ENCODE measurements at places on chromosomes 7 and 10.

DNA sequence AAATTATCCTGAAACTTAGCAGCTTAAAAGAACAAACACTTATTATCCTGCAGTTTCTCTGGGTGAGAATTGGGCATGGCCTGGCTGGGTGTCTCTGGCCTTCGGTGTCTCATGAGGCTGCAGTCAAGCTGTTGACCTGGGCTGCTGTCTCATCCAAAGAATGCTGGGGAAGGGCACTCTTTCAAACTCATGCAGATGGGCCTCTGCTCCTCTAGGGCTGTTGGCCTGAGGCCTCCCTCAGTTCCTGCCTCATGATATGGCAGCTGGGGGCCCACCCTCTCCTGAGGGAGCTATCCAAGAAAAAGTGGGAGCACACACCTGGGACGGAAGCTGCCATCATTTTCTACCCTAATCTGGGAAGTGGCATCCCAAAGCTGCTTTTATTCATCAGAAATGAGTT, 43.6 kb downstream of the DRGX start:
- DNase-seq: no peak

DNA sequence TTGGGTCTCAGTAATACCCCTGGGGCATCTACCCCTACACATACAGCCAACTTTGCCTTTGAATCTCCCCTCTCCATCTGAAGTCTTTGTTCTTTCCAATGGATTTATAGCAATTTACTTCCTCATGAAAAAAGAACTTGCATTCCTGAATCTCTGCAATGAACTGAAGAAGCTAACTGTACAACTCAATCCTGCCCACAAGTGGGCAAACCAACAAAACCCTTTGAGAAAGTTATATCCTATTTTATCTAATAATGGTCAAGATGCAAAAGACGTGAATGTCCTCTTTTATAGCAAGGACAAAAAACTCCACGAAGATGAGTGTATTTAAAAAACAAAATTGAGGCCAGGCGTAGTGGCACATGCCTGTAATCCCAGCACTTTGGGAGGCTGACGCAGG, 991.3 kb downstream of the LRMDA start:
- peak; percentile 36 for DNase-seq

- DNase-seq: no peak
These were observed 360.9 kb downstream of the NEBL start for GRCh38 chr10:20535897-20536881.

DNA sequence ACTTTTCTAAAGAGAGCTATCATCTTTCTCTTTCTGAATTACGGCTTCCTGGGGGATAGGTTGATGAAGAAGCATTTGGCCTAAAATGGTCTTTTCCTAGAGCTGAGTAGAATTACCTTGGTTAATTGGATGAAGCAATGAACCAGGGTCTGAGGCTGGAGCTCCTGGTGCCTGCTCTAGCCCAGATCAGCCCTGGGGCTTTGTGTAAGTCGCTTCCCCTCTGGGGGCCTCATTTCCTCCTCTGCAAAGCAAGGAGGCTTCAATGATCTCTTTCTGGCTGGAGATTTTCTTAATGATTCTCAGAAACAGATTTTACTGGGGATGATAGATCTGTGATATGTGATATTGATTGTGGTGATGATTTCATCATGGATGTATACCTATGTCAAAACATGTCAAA, 3.5 kb upstream of the CPA2 start:
- DNase-seq: no peak

DNA sequence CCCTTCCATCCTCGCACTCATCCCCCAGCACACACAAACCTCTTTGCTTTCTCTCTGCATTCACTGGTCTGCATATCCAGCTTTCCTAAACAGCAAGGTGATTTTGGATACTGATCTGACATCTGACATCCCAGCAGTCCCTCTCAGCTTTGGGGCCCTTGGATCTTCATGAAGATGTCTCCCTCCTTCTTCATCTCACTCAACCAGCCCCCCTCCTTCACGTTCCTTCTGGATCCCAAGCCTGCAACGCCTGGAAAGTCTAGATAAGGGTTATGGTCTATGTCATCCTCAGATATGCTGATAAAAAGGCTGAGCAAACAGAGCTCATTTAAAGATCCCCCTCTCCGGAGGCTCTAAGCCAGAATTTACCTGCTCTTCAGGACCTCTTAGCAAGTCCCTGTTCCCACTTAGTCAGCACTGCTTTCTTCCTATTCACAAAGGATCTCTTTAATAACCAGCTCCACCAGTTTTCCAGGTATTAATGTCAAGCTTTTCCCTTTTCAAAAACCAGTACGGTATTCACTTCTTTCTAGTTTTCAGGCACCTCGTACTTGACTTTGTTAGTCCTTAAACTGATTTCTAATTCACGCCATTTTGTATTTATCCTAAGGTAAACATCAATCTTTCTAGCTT, 38.9 kb downstream of the CREB3L2 start:
- no peak for DNase-seq

- no peak for DNase-seq
These were observed 31.2 kb downstream of the ABLIM1 start for GRCh38 chr10:114626841-114627240.
